Fibroblast of skin of scalp (primary cell): ENCODE measurements at places on chromosomes 6 and 20.

DNA sequence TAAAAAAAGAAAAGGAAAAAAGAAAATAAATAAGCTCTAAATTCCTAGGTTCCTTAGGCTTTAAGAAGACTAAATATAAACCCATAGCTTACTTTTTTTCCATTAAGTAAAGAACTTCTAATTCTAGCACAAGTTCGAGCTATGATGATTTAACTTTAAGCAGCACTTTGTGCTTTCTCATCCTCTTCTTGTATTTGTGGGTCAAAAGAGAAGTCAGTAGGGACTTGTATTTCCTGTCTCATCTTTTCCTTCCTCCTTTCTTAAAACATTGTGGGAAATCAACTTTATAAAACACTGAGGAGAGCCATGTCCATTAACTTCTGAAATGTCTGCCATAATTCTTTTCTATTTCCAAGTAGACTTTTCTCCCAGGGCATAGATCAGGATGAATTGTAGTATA lies 637.7 kb upstream of the CITED2 start:
- DNase-seq = no peak

DNA sequence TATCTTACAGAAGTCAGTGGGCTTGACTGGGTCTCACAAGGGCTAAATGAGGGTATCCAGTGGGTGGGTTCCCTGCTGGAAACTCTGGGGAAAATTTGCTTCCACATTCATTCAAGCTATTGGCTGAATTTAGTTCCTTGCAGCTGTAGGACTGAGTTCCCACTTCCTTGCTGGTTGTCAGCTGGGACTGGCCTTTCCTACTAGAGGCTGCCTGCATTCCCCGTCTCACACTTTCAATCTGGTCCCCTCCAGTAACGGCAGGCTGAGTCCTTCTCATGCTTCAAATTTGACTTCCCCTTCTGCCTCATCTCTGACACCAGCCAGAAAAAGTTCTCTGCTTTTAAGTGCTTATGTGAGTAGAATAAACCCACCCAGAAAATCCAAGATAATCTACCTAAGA lies 4.4 kb downstream of the CSNK2A1 start:
- DNase-seq = no peak

GRCh38 chr20:45114465-45115385 lies at the start of gene WFDC5:
TSS of gene WFDC5 (minus strand) at chr20:45115174. CDS start at chr20:45115083, 91 bp downstream.
- no peak for DNase-seq

DNA sequence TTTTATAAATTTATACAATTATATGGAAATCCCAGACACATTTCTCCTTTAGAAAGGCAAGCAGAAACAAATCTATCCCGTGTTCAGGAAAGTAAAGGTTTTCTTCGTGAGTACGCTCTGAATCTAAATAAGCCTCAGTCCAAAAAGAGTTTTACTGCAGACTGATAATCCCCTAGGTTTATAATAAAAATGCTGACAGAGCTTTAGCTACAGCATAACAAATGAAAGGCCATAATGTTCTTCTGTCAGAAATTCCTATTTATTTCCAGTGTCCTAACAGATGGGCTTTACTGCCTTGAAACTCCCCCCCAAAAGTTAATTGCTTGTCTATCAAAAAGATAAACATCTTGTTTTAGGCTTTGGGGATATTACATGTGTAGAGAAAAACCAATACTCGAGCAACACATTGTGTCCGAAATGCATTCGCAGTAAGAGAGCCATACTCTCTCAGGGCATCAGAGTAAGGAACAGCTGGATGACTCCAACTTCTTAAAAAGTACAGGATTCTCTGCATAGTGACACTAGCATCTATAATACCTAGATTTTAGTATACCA lies 109.0 kb downstream of the PRKN start:
- DNase-seq = no peak

- no peak for DNase-seq
These were observed 3.0 kb downstream of the YWHAB start for GRCh38 chr20:44888226-44889103.

- DNase-seq = no peak
These were observed 132.0 kb upstream of the RNF24 start for GRCh38 chr20:4147319-4147718.

- DNase-seq = no peak
These were observed 84.6 kb downstream of the ID4 start for GRCh38 chr6:19921786-19922185.

GRCh38 chr6:139882977-139883728 lies 508.7 kb upstream of the CITED2 start:
- DNase-seq = no peak

DNA sequence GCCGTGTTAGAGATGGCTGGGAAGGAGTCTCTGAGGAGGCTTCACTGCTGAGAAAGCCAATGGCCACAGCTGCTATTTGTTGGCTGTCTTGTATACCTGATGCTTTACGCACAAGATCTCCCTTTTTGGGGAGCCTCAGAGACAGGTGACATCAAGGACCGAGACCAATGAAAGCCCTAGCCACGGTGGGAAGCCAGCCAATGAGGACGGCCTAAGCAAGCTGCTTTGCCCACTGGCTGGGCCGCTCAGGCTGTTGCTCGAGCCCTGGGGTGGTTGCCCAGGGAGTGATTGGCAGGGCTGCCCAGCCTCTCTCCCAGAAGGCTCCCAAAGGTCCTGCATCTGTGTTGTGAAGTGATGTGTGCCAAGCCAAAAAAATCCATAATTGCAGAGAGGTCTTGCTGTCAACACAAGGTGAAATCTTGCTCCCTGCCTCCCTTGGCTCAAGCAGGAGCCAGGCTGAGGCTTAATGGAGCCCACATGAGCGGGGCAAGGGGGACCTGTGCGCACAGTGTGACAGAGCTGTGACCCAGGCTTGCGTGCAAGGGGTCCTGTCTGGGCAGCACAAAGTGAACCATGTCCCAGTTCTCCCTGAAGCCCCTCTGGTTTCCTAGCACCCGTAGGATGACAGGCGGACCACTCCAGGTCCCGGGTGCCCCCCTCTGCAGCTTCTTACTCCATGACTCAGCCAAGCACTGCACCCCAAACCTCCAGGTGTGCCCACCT lies 4.3 kb downstream of the MMP24OS start:
- no peak for DNase-seq

- DNase-seq = no peak
These were observed 138.4 kb downstream of the EYA2 start for GRCh38 chr20:47032933-47033578.

DNA sequence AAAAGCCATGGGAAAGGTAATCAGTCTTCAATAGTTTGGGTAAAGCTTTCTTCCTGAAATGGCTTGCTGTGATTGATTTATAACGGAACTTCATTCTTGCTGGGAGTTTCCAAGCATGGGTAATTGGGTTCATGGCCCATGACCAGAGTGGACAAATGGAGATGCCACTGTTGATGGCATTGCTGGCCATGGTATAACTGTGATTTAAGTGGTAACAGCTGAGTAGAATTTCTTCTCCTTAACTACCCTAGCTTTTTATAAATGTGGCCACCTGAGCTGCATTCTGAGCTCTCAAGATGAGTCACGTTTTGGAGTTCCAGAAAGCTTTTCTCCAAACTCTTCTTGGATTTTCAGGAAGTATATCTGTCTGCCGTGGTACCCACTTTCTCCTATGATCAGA lies 39.9 kb upstream of the SNRPB2 start:
- DNase-seq = no peak

GRCh38 chr20:35001596-35002362 lies 46.1 kb downstream of the MYH7B start:
- no peak for DNase-seq

DNA sequence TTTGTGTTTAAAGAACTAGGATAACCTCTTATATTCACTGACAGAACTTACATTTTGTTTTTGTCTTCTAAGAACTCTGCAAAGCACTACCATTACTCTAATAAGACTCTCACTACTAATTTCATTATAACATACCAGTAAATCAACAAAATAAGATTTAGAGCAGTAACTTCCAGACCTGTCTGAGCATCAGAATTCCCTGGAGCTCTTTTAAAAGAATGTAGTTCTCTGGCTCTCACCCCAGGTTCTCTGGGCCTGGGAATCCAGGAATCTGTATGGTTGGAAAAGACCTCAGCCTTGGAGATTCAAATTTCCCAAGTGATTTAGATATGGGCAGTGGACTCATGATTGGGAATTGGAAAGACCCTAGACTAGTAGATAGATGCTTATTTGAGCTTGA lies 89.4 kb downstream of the JAG1 start:
- DNase-seq = peak; percentile 75

- no peak for DNase-seq
These were observed 33.3 kb upstream of the TXLNB start for GRCh38 chr6:139325125-139325524.

GRCh38 chr20:1775117-1775516 lies 117.5 kb upstream of the SIRPG start:
- peak; percentile 39 for DNase-seq

GRCh38 chr6:150765067-150765764 lies 100.3 kb upstream of the MTHFD1L start:
- DNase-seq = no peak

GRCh38 chr6:156880913-156881312 lies 103.7 kb downstream of the ARID1B start:
- DNase-seq = no peak

GRCh38 chr6:19394687-19395086 lies 442.5 kb upstream of the ID4 start:
- DNase-seq = no peak

DNA sequence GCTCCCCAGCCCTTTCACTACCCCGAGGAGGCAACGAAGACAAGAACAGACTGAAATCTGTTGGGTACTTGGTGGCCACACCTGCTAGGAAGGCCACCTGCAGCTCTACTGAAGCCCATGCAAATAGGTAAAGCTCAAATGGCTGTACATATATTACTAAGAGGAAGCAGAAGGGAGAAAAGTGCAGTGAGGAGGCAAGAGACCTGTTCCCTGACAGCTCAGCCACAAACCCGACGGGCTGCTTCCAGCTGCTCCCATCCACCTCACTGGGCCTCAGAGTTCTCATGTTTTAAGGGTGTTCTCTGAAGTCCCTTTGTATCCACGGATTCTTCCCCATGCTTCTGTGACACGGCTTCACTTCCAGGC lies 24.6 kb downstream of the TRAM2 start:
- no peak for DNase-seq

GRCh38 chr20:4883051-4883450 lies 118.3 kb downstream of the SLC23A2 start:
- peak; percentile 21 for DNase-seq

DNA sequence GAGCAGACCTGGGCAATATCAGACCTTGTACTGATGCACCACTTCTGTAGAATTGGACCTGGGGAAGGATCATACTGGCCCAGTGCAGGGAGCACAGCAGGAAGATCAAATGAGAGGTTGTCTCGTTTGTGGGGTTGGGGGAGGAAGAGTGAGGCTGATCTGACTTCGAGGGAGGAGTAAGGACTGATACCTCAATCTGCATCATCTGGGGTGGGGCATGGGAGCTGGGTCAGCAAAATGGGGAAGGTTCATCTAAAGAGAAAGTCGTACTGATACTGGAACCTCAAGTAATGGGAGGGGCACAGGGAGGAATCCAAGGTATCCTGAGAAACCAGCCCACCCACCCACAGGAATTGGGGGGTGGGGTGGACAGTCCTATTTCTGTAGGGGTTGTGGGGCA lies 3.7 kb downstream of the RNF39 start:
- no peak for DNase-seq

DNA sequence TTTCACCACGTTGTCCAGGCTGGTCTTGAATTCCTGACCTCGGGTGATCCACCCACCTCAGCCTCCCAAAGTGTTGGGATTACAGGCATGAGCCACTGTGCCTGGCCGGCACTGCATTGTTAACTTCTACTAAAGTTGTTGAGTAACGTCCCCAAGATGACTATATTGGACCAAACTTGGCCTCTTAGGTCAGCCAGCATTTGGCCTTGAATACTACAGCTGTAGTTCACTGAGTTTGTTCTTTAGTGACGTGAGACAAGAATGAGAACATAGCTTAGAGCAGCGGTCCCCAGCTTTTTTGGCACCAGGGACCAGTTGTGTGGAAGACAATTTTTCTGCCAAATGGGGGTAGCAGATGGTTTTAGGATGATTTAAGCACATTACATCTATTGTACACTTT lies 237.1 kb downstream of the TBC1D7 start:
- no peak for DNase-seq

DNA sequence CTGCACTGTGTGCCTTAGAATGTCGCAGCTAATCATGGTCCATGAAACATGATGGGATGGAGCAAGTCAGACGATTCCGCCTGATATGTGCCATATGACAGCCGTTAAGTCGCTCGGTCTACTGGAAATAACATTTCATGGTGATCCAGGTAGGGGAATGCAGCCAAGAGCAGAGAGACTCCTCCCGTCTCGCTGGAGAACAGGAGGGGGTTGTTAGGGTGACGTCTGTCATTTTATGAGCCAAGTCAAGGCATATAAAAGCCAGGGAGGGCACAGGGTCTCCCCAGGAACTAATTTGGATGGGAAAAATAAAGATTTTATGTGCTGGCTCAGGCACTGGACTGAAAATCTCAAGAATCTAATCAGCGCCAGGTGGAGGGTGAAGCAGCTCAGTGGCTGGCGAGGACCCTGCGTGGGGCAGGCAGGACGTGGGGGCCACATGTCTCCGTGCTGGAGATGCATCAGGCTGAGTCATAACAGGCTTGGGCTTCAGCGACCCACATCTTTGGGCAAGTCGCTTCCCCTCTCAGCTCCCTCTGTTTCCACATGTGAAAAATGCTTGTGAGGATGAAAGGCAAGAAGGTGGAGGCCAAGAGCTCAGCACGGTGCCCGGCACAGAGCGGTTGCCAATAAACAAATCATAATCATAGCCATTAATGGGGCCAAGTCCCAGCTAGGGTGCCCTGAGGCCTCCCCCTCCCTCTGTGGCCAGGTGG lies 234.6 kb downstream of the ANKRD60 start:
- peak; percentile 20 for DNase-seq

DNA sequence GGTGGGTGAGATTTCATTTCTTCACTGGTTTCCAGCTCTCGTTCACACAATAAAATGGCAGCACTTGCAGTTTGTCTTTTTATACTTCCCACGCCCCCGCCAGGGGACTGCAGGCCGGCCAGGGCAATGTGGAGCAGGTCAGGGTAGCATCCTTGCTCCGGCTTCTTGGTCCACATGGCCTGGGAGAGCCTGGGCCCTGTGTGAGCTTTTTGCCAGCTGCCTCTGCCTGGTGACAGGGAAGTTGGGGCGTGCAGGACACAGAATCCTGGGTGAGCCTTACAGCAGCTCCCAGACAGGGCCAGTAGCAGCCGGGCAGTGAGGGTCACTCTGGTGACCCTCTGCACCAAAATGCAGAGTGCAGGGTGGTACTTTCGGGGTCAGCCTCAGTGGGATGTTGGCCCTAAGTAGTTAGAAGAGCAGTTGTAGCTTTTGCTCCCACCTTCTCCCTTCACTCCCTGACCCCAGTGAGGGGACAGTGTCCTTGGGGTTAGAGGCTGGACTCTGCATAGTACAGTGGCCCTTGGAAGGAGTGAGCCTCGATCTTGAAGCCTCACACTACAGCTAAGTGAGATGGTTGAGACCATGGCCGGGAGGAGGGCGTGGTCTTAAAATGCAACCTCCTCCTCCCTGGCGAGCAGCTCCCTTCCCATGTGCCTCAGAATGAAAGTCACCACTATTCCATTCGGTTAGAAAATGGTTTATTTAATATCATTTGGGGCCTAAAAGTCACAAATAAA lies 23.8 kb downstream of the PYGB start:
- DNase-seq = no peak

- no peak for DNase-seq
These were observed 2.2 kb downstream of the RGS19 start for GRCh38 chr20:64077094-64077493.

- DNase-seq = no peak
These were observed 1.3 kb downstream of the RGS19 start for GRCh38 chr20:64077876-64078551.

GRCh38 chr6:45609141-45609638 lies 231.5 kb upstream of the SUPT3H start:
- DNase-seq = peak; percentile 88
